NCI-H187 treated with DMSO at 0.1 percent for 48 hours (cell line): ENCODE measurements at places on chromosomes 1 and 21.

GRCh38 chr1:156963621-156964020 lies 43.2 kb downstream of the LRRC71 start:
- no peak for DNase-seq

- no peak for DNase-seq
Observed at GRCh38 chr1:224929335-224930237, at the start of gene DNAH14. Gene DNAH14 (plus strand): TSS chr1:224929675. CDS start chr1:224952703, 23,028 bp downstream.

GRCh38 chr1:21232044-21232443 lies 55.3 kb upstream of the EIF4G3 start:
- peak; percentile 13 for DNase-seq

GRCh38 chr1:92030656-92031107 lies 897 bp downstream of the EPHX4 start:
- DNase-seq, result no peak

DNA sequence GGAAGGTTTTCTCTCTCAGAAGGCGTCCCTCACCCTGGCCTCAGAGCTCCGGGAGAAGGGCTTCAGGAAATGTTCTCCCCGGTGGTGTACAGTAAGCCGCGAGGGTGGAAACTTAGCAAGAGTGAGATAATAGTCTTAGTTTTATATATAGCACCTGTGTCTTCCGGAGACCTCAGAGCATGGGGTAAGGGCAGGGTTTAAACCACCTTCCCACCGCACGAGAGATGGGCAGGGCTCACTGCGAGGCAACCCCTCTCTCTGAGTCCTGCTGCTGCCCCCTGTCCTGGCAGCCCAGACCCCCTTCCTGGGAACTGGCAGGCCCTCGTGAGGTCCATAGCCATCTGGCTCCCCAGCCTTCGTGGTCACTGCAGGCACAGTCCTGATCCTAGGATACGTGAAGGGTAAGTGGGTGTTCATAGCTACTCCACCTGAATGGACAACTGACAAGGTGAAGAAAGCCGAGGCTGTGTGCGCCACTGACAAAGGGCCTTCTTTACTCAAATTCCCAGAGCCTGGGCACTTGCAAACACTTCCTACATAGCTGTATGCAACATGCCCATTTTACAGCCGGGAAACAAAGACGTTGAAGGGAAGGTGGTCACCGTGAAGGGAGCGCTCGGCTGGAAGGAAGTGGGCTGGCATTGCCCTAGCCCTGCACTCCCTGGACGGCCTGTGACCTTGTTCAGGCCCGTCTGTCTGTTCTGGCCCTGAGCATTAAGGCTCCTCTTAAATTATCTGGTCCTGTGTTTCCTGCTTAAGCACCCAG lies 26.9 kb downstream of the ITPKB start:
- DNase-seq, result no peak

GRCh38 chr1:243510928-243511327 lies 255.1 kb downstream of the SDCCAG8 start:
- no peak for DNase-seq

DNA sequence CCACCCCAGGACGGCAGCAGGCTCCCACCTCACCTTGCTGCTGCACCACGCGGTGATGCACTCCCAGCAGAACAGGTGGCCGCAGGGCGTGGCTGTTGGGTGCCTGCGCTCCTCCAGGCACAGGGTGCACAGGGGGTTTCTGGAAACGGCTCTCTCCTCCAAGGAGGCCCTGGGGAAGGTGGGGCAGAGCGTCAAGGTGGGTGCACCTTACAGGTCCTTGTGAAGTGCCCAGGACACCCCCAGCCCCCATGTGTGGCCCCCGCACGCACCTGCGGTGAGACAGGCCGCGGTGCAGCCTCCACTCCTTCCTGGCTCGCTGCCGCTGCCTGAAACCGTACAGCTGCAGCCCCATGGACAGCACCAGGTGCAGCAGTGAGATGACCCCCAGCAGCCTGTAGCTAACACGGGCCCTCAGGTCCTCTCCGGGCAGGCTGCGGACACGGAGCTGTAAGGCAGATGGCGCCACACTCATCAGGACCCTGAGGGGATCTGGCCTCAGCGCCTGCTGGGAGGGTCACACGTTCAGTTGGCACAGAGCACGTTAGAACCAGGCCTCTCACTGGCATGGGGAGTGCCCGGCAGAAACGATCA lies 5.8 kb downstream of the PEX10 start:
- DNase-seq, result no peak

DNA sequence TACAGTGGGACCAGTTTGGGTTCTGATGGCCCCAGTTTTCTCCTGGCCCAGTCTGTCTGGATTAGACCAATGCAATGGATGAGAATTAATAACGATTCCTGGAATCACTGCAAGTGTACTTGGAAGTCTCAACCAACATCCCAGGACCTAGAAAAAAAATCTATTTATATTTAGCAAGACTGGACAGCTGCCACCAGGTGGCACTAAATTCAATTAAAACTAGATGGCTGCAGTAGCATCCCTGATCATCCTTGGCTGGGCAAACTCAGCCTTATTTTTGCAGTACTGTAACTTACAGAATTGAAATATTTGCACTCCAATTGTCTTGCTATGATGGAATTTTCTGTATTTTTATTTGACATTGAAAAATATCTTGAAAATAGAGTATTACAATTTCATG lies 165.7 kb downstream of the NCAM2 start:
- no peak for DNase-seq

DNA sequence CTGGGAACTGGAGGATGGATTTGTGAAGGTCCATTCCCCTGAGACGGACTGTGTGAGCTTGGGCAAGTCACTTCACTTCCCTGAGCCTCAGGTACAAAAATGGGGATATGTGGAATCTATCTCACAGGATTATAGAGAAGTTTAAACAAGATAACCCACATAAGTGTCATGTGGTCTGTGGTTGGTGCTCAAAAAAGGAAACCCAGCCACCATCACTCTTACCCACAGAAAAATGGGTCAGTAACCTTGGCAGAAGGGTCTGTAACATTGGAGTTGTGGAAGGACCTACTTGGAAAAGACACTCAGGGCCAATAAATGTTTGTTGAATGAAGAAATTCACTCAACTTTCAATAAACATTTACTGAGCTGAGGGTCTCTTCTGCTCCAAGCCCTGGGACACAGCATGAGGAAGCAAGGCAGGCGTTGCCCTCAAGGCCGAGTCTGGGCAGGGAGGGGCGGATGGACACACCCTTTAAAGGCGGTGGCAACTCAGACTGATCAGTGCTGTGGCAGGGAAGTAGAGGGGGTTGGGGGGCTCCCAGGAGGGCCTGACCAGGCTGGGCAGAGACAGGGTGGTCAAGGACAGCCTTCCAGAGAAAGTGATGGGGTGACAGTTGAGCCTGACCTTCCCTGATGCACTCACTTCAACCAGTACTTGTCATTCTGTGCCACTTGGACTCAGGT lies 66.7 kb upstream of the ACOT11 start:
- no peak for DNase-seq

DNA sequence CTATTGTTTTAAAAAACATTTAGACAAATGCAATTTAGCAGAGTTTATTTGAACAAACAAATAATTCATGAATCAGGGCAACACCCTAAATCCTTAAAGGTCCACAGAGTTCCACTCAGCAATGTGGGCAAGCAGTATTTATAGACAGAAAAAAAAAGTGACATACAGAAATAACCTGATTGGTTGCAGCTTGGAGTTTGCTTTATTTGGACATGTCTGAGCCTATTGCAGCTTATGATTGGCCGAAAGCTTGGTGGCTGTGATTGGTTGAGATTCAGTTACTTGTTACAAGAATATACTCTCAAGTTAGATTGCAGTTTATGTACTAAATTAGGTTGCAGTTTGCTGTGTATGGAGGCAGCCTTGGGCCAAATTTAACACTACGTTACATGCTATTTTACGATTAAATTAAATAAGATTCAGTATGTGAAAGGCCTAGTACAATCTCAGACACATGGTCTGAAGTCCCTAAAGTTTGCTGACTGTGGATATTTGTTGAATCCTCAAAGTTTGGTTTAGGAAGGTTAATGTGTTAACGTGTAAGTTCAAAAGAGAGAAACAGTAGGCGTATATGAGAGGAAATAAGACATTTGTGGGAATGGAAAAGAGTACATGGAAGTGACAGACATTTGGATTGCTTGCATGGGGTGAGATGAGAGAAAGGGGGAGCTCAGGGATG lies 6.9 kb upstream of the CAMSAP2 start:
- DNase-seq, result no peak

DNA sequence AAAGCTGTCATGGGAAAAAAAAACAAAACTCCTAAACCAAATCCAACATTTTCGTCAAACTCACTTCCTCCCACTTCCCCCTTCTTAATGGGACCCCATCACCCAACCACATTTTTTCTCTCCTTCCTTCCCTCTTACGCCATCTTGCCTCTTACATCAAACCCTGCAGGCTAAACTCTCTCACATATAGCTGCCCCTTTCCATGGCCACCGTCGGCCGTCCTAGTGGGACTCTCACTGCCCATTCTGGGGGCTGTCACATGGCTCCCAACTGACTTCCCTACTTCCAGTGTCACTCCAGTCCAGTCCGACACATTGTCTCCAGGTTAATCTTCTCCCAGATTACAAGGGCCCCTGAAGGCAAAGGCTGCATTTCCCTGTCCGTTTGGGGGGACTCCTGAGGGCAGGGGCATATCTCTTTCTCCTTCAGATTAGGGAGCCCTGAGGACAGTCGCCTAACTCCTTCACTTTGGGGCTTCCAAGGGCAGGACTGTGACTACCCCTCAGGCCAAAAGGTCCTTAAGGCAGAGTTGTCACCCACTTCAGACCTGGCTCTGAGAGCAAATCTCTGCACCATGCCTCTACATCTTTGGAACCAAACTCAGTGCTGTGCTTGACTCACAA lies 658 bp downstream of the UBXN11 start:
- DNase-seq, result no peak

DNA sequence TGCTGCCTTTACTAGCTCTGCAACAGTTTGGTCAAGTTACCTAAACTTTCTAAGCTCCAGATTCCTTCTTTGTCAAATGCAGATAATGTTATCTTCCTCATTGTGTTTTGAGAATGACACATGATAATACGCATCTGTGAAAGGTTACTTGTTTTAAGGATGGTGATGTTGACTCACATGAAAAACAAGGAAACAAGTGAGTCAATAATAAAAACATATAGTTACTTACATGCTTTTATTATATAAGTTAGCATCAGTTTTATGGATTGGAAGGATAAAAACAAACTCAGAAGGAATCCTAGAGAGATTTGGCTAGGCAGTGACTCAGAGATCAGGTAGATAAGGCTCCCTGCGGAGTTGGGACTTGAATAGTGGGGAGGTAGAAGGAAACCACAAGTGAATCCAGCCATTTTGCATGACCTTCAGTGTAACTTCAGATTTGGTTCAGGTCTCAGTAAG lies 144.6 kb downstream of the LMO4 start:
- DNase-seq, result no peak

GRCh38 chr1:198273748-198274295 lies 117.0 kb downstream of the NEK7 start:
- DNase-seq, result no peak

DNA sequence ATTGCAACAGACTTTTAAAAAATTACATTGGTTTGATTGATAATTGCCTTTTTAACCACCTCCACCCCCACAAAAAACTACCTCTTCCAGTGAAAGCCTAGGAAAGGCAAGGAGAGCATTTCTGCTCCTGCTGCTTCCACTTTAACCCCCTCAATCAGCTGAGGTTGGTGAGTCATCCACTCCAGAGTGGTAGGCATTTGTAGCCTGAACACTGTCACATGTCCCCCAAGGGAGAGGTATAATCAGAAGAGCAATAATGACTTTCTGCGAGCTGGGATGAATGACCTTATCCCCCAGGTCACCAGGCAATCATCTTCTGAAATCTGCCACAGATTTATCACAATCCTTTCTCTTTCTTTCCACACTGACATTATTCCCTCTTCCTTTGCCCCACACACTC lies 126.6 kb upstream of the CAMK1G start:
- DNase-seq, result peak; percentile 36

DNA sequence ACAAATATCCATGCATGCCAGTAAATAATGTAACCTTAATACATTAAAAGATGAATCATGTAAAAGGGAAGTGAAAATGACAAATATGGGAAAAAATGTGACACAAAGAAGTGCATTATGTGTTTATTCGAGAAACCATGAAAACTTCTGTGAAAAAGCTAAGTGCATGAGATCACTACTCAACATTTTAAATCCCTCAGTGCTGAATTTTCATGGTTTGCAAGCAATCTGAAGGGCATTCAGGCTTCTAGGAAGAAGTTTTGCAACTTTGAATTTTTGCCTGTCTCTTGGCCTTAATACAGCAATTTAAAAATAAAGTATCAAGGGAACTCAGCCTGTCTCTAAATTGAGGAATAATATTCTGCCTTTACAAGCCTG lies 78.2 kb downstream of the MAP3K7CL start:
- DNase-seq, result no peak

GRCh38 chr1:89822999-89823628 lies 2.3 kb downstream of the LRRC8D start:
- no peak for DNase-seq

DNA sequence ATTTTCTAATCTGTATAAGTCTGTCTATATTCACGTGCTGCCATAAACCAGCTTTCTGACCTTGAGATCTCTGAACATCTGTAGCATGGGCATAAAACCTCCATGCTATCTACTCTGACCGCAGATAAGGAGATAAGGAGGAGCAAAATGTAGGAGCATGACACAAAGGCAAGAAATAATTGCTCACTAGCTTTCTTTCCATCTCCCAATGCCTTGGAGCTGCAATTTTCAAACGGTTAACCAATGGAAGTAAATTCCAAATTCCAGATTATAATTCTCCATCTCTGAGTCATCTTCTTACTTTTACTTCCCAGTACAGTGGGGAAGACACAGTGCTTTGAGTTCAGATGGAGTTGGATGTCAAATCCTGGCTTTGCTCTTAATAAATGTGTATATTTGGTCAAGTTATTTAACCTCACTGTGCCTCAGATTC lies 41.6 kb downstream of the CD58 start:
- DNase-seq, result no peak

DNA sequence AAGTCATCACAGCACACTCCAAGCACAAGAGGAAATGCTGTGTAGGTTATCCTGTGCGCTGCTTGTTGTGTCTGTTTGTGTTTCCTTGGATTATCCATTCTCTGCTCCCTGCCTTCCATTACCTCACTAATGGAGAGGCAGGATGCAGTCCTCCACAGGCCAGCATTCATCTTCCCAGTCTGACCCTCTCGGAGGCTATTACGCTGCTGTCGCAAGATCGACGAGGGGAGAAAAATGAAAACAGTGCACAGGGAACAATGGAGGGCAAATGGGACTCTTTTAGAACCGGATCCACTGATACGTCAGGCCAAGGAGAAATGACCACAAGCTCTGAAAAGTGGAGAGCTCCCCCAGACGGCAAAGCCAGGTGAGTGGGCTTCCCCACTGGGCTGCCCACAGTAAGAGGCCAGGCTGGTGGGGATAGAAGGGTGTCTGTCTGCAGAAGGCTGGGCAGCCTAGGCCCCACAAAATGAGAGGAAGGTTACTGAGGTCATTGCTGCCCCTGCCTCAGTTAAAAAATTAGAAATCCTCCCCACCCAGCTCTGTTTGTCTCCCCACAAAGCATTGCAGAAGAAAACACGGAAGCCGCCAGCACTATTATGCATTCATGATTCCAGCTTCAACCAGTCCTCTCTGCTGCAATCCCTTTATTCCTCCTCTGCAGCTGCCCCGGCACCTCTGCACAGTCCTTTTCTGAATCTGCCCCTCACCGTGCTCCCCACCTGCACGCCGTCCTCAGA lies 21.7 kb downstream of the LRRN2 start:
- DNase-seq, result no peak

GRCh38 chr1:78231477-78231876 lies 185.7 kb downstream of the GIPC2 start:
- DNase-seq, result no peak
